ENCODE measurements at places on chromosomes 5 and 9.
A peak's percentile ranks its signal among the peaks of the same experiment; 100 is the strongest.

GRCh38 chr5:159163027-159163700, 46.2 kb downstream of the RNF145 start:
- no peak for DNase-seq

DNA sequence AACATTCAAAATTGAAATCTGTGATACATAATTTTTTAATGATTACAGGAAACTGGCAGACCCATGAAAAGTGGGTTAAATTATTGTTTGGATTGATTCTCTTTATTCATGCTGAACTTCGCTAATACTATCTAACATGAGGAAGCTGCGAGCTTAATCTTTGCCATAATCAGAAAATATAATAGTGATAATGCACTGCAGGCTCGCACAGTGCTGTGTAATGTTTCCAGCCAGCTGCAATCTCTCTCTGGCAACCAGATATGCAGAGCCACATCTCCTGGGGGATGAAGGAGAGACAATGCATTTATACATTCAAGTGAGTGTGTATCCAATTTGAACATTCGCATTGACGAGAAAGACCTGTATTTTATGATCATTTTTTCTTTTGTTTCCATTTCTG, 669.7 kb upstream of the RGMB start:
- DNase-seq: no peak

DNA sequence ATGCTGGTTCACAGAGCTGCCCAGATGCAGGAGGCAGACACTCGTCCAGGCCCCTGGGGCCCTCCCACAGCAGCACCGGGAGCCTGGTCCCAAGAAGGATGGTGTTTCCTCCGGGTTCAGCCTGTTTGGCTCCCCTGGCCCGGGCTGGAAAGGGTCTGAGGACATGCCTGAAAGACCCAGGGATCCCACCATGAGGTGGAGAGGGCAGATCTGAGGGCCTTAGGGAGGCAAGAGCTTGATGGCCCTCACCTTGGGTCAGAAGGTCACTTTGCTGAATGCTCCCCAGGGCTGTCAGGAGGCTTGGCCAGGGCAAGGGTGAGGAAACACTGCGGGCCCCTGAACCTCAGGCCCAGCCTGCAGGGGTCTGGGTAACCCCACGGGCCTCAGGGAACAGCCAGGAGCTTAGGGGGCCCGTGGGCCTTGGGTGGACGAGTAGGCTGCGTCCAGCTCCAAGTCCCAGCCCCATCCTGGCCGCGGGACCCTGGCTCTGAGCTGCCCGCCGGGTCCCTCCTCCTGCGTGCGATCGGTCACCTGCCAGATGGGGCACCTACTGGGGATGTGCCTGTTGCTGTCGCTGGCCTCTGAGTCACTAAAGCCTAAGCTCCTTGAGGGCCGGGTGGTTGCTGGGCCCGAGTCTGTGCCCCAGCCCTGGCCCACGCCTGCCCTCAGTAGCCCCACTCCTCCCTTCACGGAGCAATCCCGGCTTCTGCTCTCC, 106.2 kb downstream of the ZNF354C start:
- no peak for DNase-seq

GRCh38 chr5:107985144-107985543, 314.4 kb upstream of the EFNA5 start:
- peak; percentile 44 for DNase-seq

DNA sequence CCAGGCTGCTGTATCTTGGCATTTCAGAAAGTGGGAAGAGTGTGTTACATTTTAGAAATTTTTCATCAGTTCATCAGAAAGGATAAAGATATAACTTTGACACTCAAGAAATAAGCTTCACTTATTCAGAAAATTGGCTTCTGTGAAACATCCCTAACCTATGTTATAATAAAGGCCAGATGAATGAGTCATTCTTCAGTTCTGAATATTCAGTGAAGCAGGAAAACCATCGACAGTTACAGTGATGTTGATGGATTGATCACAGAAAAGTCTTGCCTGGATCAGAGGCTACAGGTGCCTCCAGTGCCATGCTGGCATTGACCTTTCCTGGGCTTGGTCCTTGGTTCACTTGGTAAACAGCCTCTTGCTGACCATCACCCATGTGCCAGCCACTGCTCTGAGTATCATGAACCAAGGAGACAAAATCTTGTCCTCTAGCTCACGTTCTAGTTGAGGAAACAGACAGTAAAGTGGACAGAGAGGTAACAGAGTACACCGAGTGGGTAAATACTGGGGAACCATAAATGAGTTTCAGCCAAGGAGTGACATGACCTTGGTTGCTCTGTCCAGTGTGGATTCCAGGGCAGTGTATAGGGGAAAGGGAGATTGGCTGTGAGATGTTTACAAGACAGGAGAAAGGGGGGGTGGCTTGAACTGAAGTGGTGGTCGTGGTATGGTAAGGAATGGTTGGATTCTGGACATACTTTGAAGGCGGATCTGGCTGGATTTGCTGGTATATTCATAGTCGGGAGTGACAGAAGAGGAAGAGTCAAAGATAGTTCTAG, 98.6 kb downstream of the AMBP start:
- no peak for DNase-seq

DNA sequence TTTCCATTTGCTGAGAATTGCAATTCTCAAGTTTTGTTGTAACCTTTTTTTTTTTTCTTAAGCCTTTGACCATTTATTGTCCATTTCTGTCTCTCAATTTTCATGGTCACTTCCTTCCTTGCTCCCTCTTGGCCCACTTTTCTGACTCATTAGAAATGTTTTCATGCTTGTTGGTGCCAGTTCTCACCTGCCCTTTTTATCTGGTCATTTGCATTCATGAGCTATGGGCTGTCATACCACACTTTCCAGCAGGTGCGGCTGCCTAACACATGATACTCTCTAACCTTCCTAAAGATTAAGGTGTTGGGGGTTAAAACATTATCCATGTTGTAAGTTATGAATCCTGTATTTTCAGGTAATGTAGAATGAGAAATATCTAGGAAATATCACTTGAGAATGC, 150.5 kb upstream of the TLX3 start:
- no peak for DNase-seq

GRCh38 chr5:103866169-103866568, 303.6 kb upstream of the NUDT12 start:
- no peak for DNase-seq

- peak; percentile 41 for DNase-seq
Observed at GRCh38 chr9:78212868-78213267, 23.0 kb upstream of the CEP78 start.

GRCh38 chr5:67093279-67093678, 103.3 kb downstream of the CD180 start:
- DNase-seq: no peak

DNA sequence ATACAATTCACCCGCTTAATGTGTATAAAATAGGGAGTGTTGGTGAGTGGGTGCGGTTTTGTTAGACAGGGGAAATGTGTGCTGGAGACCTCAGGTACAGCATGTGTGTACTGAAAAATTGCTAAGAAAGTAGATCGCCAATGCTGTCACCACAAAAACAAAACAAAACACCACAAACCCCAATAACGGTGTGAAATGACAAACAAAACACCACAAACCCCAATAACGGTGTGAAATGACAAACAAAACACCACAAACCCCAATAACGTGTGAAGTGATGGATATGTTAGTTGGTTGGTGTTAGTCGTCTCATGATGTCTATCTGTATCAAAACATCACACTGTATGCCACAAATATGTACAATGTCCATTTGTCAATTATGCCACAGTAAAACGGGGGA, 14.2 kb upstream of the GFPT2 start:
- DNase-seq: no peak

- no peak for DNase-seq
Observed at GRCh38 chr5:80987078-80987766, 27.1 kb downstream of the RASGRF2 start.

- no peak for DNase-seq
Observed at GRCh38 chr5:163595932-163596607, 90.7 kb downstream of the MAT2B start.

DNA sequence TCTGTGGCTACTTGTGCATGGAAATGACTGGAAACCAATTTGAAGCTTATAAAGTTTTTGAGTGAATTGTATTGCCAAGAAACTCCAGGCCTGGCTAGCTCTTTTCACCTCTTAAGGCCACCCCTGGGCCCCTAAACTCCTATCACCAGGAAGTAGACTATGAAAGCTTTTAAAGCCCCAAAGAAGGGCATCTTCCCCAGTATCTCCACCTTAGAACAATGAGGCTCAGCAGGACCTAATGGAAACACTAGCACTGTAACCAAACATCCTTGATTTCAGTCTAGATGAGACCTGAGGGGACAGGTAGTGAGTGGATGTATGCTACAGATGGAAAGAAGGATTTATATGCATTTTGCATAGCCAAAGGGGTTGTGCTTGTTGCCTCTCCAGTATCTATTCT, 25.0 kb downstream of the LYRM7 start:
- no peak for DNase-seq
